ENCODE measurements at places on chromosomes 5 and 9. TPM values are rescaled to one million over a fixed set of nuclear protein-coding genes. Genes with fewer than 3 reads are reported as not detected.

OCLN gene
- 11.5 TPM for total RNA-seq

DNA sequence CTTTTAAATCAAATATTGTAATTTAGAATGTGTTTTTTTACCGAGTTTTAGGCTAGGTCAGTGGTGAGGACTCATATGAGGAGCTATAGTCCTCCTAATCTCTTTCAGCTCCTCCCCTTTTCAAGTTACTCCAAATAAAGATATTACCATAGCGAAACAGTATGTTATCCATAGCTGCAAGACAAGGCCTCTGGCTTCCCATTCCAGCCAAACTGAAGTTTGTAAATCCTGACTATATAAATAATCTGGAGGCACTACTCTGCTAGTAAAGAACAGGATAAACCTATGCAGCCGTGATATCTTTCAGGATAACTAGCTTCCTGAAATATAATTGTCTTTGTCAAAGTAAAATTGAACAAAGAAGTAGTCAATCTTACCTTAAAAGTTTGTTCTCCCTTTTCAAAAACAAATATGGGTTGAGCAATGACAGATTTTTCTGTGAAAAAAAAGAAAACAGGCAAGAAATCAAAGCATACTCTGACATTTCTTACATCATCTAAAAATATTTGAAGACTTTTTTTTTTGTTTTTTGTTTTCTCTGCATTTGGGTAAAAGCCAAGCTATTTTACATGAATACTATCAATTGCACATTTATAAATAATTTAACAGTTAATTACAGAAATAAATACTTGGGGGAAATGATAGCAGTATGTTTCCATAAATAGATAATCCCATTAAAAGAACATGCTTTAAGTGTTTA lies 29.3 kb upstream of the NADK2 start:
- no peak overlapping the region for H3K27ac ChIP-seq
- DNase-seq: no peak
- no peak overlapping the region for H3K4me3 ChIP-seq
- H3K27me3 ChIP-seq: no peaks in the 10 kb centered on the region

DNA sequence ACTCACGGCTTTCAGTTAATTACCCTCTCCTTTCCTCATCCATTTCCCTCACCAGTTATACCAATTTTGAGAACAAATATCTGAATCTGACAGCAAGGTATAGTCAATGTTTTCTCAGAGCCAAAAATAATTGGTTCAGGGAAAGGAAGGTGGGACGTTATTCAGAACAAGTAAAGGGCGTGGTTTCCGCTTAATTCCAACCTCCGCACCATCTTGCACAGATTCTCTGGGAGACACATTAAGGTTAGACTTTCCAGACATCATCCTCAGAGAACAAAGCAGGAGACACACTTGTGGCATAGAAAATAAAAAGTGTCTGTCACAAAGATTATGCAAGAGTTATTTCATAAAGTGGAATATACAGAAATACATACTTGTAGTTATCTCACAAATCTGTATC lies 441.2 kb downstream of the IRX1 start:
- no peaks in the 10 kb centered on the region for H3K36me3 ChIP-seq
- no peak for DNase-seq
- no peaks in the 10 kb centered on the region for H3K4me1 ChIP-seq
- H3K27me3 ChIP-seq: no peaks in the 10 kb centered on the region
- H3K27ac ChIP-seq: no peak overlapping the region

DNA sequence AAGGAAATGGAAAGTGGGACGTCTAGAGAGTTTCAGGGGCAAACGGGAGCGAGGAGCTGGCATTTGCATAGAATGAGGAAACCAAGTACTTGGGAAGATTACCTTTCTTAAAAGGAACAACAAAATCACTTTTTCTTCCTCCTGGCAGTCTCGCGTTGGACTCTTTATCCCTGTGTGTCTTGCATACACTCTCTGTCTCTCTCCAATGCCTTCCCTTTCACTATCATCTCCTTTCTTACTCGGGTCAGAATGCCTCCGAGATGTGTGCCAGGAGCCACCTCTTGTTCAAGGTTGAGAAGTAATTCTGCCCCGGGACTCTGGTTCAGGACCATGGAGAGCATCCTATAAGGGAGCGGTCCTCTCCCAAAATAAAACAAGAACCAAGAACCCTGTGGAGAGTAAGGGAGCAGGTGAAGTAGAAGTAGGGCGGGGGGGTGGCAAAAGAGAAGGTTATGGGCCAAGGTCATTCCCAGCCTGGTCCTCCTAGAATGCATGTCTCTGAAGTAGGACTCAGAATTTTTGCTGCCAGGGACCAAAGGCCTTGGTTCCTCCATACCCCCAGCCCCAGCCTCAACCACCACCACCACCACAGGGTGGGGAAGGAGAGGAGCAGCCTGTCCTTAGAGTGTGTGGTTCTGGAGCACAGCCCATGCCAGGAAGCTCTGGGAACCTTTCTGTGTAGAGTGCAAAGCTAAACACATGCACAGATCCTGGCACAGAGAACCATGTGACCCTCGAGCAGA lies 72.1 kb upstream of the ARAP3 start:
- H3K4me1 ChIP-seq: no peaks in the 10 kb centered on the region
- H3K4me3 ChIP-seq: no peak overlapping the region
- no peaks in the 10 kb centered on the region for H3K27me3 ChIP-seq

DNA sequence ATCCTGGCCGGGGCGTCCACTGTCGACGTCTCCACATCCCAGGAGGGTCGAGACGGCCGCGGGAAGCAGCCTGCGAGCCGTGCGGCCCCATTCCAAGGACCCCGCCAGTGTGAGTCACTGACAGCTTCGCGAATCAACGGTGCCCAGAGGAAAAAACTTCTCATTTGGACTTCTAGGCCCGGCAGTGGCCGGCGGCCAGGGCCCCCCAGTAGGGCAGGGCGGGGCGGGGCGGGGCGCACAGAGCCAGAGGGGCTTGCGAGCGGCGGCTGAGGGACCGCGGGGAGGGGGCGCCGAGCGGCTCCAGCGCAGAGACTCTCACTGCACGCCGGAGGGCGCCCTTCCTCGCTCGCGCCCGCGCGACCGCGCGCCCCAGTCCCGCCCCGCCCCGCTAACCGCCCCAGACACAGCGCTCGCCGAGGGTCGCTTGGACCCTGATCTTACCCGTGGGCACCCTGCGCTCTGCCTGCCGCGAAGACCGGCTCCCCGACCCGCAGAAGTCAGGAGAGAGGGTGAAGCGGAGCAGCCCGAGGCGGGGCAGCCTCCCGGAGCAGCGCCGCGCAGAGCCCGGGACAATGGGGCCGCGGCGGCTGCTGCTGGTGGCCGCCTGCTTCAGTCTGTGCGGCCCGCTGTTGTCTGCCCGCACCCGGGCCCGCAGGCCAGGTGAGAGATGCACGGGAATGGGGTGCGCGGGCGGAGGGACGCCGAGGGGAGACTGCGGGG lies at the start of gene F2R:
Gene F2R, plus strand, starts transcription at position 391 of the 720 bp plus-strand sequence. Its CDS starts 182 bp downstream, at position 573.
- no peaks in the 10 kb centered on the region for H3K36me3 ChIP-seq
- no peaks in the 10 kb centered on the region for H3K27me3 ChIP-seq
- DNase-seq: no peak

PCA3 gene
- not detected for total RNA-seq

PAM gene
- total RNA-seq: 189 TPM

DNA sequence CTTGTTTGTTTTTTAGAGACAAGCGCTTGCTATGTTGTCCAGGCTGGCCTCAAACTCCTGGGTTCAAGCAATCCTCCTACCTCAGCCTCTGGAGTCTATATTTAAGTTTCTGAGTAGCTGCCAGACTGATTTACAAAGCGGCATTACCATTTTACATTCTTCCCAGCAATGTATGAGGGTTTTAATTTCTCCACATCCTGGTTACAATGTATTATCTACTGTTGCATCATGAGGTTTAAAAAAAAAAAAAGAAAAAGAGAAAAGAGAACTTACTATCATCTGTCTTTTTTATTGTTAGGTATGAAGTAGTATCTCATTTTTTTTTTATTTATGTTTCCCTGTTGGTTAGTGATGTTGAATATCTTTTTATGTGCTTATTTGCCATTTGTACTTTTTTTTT lies 18.9 kb upstream of the CLINT1 start:
- no peaks in the 10 kb centered on the region for H3K4me1 ChIP-seq
- H3K27ac ChIP-seq: no peak overlapping the region
- no peaks in the 10 kb centered on the region for H3K27me3 ChIP-seq
- DNase-seq: no peak

DNA sequence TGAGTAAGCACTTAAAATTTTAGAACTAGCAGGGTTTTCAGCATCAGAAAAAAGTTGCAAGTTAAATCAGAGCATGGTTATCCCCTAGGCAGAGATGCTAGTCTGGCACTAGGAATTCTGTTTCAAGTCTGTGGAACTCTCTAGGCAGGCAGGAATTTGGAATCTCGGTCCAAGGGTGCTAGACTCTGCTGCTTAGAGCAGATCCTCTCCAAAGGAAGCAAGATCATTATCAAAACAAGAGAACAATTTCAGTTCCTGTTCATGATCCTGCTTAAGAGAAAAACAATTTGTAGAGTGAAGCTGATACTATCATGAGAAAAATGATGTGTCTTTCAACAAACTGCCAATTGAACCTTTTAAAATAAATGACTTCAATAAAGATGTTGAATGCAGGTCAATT lies 420.7 kb downstream of the KIF4B start:
- no peak overlapping the region for H3K27ac ChIP-seq
- DNase-seq: no peak
- no peaks in the 10 kb centered on the region for H3K36me3 ChIP-seq

DNA sequence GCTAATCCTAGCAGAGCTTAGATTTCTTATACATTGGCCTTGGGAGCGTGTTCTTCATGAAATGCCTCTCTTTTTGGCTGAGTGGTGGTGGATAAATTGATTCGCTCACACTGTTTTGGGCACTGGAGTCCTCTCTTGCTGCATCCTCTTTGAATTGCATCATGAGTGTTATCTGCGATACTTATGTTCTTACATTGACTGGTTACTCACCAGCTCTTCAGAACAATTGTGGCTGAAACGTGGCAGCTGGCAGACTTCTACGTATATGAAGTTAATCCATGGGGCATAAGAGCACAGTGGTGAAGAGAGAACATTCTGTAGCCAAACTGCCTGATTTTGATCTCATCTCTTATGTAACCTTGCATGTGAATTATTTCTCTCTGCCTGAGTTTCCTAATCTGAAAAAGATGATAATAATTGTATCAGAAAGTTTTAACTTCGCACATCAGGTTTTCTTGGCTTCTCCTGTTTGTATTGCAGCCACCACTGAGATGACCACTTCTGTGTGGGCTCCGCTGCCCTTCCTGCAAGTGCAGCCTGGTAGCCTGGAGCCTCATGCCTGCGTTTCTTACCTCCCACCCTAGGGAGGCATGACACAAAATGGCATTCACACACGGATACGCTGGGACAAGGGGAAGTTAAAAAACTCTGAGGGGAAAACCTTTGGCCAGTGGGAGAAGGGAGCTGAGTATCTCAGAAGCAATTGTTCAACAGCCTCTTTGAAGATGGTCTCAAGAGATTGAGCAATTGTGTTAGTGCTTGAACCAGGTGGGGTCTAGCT lies 295.2 kb downstream of the ARHGAP26 start:
- H3K27ac ChIP-seq: peak overlapping the region; percentile 42
- no peaks in the 10 kb centered on the region for H3K27me3 ChIP-seq
- H3K36me3 ChIP-seq: no peaks in the 10 kb centered on the region
- DNase-seq: no peak
- no peak overlapping the region for H3K4me3 ChIP-seq

DNA sequence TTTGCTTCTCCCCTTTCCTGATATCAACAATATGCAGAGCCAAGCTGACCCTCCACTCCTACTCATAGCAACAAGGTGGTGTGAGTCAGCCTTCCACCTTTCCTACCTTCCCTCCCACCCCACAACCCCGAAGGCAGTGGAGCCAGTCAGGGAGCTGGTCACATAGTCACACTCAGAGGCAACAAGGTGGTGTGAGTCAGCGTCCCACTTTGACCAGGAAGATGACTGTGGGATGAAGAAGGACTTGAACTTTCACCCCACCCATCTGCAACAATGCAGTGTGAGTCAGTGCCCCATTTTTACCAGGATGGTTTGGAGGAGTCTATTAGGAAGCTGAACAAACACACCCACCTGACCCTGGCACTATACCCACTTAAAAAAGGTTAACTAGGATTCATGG lies 30.1 kb upstream of the ZNF782 start:
- no peak for DNase-seq
- no peaks in the 10 kb centered on the region for H3K36me3 ChIP-seq
- H3K27ac ChIP-seq: no peak overlapping the region
- no peaks in the 10 kb centered on the region for H3K4me1 ChIP-seq
- no peaks in the 10 kb centered on the region for H3K27me3 ChIP-seq

CD274 gene
- total RNA-seq: 6.2 TPM

- H3K4me1 ChIP-seq: no peaks in the 10 kb centered on the region
- H3K27ac ChIP-seq: no peak overlapping the region
- no peaks in the 10 kb centered on the region for H3K36me3 ChIP-seq
- no peaks in the 10 kb centered on the region for H3K27me3 ChIP-seq
- no peak for DNase-seq
Measured at GRCh38 chr5:24401773-24402172, 243.0 kb downstream of the CDH10 start.

GRCh38 chr5:152560512-152561137 lies 155.5 kb upstream of the NMUR2 start:
- H3K27ac ChIP-seq: no peak overlapping the region
- H3K27me3 ChIP-seq: no peaks in the 10 kb centered on the region
- H3K36me3 ChIP-seq: no peaks in the 10 kb centered on the region
- H3K4me1 ChIP-seq: no peaks in the 10 kb centered on the region
- peak; percentile 41 for DNase-seq

GRCh38 chr5:77366717-77367500 lies 125.2 kb downstream of the WDR41 start:
- no peak overlapping the region for H3K4me3 ChIP-seq
- H3K27ac ChIP-seq: no peak overlapping the region
- DNase-seq: no peak
- H3K27me3 ChIP-seq: no peaks in the 10 kb centered on the region

GRCh38 chr5:169013208-169013728 lies 287.7 kb downstream of the SLIT3 start:
- no peaks in the 10 kb centered on the region for H3K36me3 ChIP-seq
- H3K27me3 ChIP-seq: no peaks in the 10 kb centered on the region
- H3K4me3 ChIP-seq: no peak overlapping the region

- H3K4me1 ChIP-seq: no peaks in the 10 kb centered on the region
- no peak overlapping the region for H3K4me3 ChIP-seq
- no peak for DNase-seq
- no peaks in the 10 kb centered on the region for H3K36me3 ChIP-seq
Measured at GRCh38 chr5:169711551-169712225, 74.6 kb downstream of the DOCK2 start.

- no peaks in the 10 kb centered on the region for H3K36me3 ChIP-seq
- no peaks in the 10 kb centered on the region for H3K27me3 ChIP-seq
- no peak overlapping the region for H3K4me3 ChIP-seq
- no peak for DNase-seq
- no peak overlapping the region for H3K27ac ChIP-seq
Measured at GRCh38 chr9:114990901-114991300, 60.5 kb upstream of the TNFSF8 start.

GRCh38 chr9:83538172-83538889 lies at the start of gene FRMD3:
TSS of gene FRMD3 (minus strand) at chr9:83538401. CDS start at chr9:83538231, 170 bp downstream.
- H3K4me1 ChIP-seq: no peaks in the 10 kb centered on the region
- DNase-seq: peak; percentile 66
- no peaks in the 10 kb centered on the region for H3K27me3 ChIP-seq
- H3K4me3 ChIP-seq: peak within 1 kb of the TSS; percentile 27

FSD1L gene
- total RNA-seq: 8.4 TPM

GRCh38 chr5:102279711-102280110 lies 16.4 kb downstream of the SLCO4C1 start:
- DNase-seq: no peak
- no peaks in the 10 kb centered on the region for H3K27me3 ChIP-seq
- H3K4me3 ChIP-seq: no peak overlapping the region
- no peaks in the 10 kb centered on the region for H3K4me1 ChIP-seq
- H3K36me3 ChIP-seq: no peaks in the 10 kb centered on the region
- H3K27ac ChIP-seq: no peak overlapping the region

- no peaks in the 10 kb centered on the region for H3K27me3 ChIP-seq
- H3K27ac ChIP-seq: peak overlapping the region; percentile 82
- H3K4me3 ChIP-seq: no peak overlapping the region
- H3K4me1 ChIP-seq: peaks cover 17% of the 10 kb centered on the region
- no peaks in the 10 kb centered on the region for H3K36me3 ChIP-seq
- no peak for DNase-seq
Measured at GRCh38 chr5:177468685-177469628, 4.5 kb downstream of the DBN1 start.

TMEM171 gene
- not detected for total RNA-seq

NDOR1 gene
- not detected for total RNA-seq
